ENCODE measurements at places on chromosomes 5 and 9.
A peak's percentile ranks its signal among the peaks of the same experiment; 100 is the strongest.

DNA sequence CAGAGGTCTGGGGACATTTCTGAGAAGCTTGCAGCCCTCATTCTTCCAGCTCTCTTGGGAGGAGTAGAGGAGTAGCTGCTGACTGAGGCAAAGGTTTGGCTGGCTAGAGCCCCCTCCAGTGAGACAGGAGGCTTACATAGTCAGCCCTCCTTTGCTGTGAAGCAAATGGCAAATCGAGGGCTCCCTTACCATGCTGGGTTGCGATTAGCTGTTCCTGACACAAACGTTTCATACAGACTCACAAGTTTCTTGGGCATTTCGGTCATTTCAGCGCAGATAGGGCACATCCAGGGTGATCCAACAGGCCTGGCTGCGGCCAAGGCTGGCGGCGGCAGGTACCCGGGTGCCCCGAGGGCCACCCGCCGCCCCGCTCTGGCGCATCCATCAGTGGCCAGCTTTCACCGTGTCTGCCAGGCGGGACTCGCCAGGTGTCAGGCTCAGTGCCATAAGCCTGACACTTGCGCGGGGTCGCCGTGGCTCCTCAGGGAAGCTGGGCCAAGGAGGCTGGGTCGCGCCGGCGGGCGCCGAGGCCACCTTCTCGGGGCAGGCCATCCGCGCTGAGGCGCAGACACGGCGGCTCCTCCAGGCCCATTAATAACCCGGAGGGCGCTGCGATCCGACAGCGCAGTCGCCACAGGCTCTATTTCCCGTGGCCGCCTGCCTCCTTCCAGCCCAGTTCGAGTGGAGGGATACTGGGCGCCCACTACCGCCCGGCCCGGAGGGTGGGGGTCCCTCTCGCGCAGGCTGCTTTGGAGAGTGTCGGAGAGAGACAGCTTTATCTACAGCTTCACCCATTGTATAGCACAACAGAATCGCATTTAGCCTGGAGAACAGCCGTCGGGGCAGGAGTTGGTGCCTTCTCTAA lies 9.1 kb downstream of the PRDM6 start:
- DNase-seq = peak; percentile 35

DNA sequence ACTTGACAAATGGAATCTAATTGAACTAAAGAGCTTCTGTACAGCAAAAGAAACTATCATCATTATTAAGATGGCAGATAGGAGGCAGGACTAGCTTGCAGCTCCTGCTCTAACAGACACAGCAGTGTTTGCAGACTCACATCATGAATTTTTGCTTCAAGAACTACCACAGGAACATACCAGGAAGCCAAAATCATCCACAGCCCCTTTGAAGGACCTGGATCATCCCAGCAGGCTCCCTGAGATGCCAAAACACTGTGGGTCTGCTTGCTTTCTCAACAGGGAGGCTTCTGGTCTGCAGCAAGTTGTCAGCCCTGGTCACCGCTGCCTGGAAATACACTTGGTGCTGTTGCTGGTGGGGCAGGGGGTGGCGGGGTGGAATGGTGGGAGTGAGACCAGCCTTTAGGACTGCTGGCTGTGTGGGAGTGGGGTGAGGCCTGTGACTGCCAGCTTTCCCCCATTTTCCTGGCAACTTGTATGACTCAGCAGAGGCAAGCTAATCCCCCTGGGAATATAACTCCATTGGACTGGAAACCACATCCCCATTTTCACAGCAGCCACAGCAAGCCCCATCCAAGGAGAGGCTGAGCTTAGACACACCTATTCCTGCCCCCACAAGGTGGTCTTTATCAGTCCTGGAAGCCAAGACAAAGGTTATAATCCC lies 533.8 kb upstream of the CYLC2 start:
- DNase-seq = no peak

GRCh38 chr5:138611678-138612218 lies 36.5 kb upstream of the HSPA9 start:
- no peak for DNase-seq

GRCh38 chr5:12095808-12096281 lies 191.6 kb upstream of the CTNND2 start:
- no peak for DNase-seq

DNA sequence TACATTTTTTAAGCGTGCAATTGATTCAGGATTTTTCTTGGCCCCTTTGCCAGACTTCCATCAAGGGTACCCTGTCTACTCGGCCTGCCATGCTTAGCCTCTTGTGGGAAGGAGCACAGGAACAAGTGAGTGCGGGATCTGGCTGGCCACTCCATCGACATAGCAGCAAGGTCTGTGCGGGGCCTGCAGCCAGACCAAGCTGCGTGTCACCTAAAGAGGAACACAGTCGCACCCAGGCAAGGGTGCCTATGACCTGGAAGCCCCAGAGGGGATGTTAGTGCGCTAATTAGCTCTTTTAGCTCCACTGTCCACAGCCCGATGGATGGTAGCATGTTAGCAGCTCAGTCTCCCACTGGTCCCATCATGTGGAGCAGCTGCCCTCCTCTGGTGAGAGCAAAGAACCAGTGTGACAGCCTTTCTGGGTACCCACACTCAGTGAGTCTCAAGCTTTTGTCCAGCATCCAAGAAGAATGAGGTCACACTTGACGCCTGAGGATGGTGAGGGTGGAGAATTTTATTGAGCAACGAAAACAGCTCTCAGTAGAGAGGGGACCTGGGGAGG lies 38.7 kb downstream of the FTMT start:
- no peak for DNase-seq

DNA sequence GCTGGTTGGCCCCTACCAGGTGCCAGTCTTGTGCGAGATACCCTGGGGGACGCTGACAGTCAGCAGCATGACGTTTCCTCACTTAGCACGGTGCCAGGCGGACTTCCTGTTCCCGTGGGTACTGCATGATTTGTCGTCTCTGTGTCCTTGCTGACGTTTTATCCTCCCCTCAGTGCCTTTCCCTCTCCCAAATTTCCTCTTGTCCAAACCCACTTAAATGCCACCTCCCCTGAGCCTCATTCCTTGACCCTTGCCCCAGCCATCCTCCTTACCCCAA lies 60.6 kb upstream of the SAP30L start:
- DNase-seq = no peak

GRCh38 chr5:167936022-167936421 lies 355.4 kb upstream of the WWC1 start:
- no peak for DNase-seq

- peak; percentile 43 for DNase-seq
Measured at GRCh38 chr5:91384671-91385430, 1.7 kb upstream of the ARRDC3 start.

DNA sequence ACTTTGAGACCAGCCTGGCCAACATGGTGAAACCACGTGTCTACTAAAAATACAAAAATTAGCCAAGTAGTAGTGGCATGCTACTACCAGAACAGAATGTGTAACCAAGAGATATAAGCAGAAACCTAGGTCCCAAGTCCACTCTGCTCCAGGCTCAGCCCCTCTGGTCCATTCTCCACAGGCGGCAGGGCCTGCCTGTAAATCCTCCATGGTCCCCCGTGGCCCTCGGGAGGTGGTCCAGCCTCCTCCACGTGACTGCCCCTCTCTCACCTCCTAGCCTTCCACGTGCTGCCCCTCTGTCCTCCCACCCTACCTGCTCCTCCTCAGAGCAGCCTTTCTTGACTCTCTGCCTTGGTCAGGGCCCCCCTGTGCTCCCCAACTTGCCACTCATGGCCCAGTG lies 127.4 kb downstream of the GAPVD1 start:
- no peak for DNase-seq

DNA sequence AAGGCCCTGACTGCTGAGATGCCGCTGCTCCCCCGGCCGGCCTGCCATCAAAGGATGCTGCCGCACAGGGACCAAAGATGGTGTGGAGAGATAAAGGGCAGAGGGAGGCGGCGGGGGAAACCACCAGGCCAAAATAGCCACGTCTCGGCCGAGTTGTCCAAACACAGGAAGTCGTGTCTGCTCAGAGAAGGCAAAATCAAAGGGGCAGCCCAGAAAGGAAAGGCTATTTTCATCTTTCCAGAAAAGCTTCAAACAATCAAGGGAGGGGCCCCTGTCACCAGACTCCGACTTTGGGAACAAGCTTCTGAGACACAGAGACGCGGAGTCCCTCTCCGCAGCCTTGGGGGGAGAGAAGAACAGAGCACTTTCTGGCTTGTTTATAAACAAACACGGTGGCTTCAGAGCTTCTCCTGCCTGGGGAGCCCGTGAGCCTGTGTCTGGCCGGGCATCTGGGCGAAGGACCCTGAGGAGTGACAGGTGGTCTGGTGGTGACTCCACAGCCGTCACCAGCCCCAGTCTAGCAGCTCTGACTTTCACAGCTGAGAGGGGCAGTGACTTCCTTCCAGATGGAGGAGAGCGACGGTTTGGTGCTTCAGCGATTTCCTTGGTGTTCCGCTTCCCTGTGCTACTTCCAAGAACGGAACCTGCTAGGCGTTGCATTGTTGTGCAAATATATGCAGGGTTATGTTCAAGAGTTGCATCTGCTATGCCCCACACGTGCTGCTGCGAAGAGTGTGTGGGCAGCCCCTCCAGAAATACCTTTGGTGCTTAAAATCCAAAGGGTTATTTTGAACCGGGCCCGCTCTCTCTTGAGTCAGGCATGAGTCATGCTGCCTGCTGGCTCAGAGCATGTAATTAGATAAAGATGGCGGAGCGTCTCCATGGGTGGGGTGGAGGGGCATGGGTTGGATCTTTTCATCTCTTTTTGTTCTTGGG lies 24.0 kb downstream of the ADAMTSL2 start:
- DNase-seq = no peak

GRCh38 chr5:93611273-93611975 lies 28.4 kb downstream of the NR2F1 start:
- no peak for DNase-seq

DNA sequence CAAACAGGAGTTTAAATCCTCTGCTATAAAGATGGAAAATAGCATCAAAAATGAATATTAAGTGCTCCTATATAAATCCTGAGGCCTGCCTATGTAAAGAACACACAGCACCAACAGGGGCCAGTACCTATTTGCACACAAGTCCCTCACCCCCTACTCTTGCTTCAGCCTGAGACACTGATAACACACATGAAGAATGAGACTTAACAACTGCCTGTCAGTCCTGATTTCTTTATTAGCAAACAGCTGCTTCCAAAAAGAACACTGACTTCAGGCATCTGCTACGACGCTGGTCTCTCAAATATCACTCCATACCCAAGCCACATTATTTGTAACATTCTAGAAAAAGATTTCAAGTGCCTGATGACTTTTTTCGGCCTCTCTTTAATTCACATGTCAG lies 55.5 kb downstream of the MYO10 start:
- no peak for DNase-seq

GRCh38 chr5:136682986-136683385 lies 317.6 kb upstream of the TRPC7 start:
- DNase-seq = no peak

- DNase-seq = no peak
Measured at GRCh38 chr9:17003576-17004240, 131.1 kb upstream of the CNTLN start.

DNA sequence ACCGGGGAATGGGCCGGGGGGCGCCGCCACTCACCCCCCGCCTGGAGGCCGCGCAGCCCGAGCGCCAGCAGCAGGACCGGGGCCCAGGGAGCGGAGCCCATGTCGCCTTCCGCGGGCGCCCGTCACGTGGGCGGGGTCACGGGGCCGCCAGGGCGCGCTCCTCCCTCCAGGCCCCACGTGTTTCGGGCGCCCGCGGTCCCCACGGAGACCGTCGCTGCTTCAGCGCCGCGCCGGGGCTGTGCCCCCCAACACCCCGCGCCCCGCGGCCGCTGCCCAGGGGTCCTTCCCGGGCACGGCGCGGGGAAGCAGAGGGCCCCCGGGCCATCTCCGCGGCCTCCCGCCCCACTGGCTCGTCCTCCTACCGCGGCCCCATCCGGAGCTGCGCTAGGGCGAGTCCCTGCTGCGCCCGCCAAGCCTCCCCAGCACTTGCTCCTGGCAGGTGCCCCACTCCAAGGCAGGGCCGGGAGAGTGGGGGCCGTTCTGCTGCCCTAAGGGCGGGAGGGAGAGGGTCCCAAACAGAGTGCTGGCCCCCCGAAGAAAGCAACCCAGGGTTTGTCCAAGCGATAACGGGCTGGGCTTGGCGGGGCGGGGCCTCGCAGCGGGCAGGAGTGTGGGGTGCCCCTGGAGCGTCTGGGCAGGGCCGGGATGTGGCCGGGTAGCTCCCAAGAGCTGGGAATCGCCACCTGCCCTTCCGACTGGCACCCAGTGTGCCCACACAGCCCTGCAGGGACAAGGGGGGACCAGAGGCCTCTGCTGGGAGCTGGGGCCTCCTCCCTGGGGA lies at the start of gene DPP7:
Gene DPP7, minus strand, starts transcription at position 121 of the 781 bp plus-strand sequence. Its CDS starts 20 bp downstream, at position 101.
- peak; percentile 63 for DNase-seq

- DNase-seq = no peak
Measured at GRCh38 chr9:7980691-7981289, 181.2 kb upstream of the DMAC1 start.

All from nephron progenitor cell (in vitro differentiated cells).